ENCODE measurements at places on chromosomes 12 and 14. TPM values are rescaled to one million over a fixed set of nuclear protein-coding genes. Genes with fewer than 3 reads are reported as not detected.

Gene PRR4
- 2.2 TPM for total RNA-seq

- no peak for DNase-seq
Measured at GRCh38 chr12:49930515-49931288, 19.8 kb upstream of the AQP2 start.

- DNase-seq, result no peak
Measured at GRCh38 chr12:108884116-108885012, 4.5 kb downstream of the DAO start.

- DNase-seq, result peak; percentile 24
Measured at GRCh38 chr12:43776498-43776897, 17.7 kb downstream of the IRAK4 start.

DNA sequence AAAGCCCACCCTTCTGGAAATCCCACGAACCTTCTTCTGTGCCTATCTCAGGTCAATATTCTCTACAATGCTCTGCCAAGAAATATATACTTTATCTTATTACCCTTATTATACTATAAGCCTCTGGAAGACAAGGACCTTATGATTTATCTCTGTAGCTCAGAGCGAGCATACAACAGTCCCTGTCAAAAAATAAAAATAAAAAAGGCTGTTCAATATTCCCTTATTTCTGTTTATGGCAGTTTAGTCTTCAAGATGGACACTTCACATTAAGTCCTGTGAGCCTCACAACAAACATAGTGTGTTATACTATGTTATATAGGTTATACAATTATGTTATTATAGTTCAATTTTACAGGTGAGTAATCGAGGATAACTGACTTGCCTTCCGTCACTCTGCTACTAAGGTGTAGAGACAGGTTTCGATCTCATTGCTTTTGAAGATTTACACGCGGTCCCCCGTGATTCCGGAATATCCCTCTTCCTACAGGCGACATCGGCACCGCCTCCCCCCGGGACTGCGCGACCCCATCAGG lies 562 bp downstream of the EAPP start:
- DNase-seq, result no peak

Gene GALNT16
- total RNA-seq, result 4.1 TPM

GRCh38 chr14:99216191-99216590 lies 55.8 kb downstream of the BCL11B start:
- DNase-seq, result no peak

GRCh38 chr14:71355324-71356201 lies 448.3 kb downstream of the PCNX1 start:
- DNase-seq, result peak; percentile 81

Gene CMTM5
- total RNA-seq, result 0.55 TPM

- DNase-seq, result peak; percentile 24
Measured at GRCh38 chr14:95519699-95520098, 3.2 kb upstream of the SYNE3 start.

DNA sequence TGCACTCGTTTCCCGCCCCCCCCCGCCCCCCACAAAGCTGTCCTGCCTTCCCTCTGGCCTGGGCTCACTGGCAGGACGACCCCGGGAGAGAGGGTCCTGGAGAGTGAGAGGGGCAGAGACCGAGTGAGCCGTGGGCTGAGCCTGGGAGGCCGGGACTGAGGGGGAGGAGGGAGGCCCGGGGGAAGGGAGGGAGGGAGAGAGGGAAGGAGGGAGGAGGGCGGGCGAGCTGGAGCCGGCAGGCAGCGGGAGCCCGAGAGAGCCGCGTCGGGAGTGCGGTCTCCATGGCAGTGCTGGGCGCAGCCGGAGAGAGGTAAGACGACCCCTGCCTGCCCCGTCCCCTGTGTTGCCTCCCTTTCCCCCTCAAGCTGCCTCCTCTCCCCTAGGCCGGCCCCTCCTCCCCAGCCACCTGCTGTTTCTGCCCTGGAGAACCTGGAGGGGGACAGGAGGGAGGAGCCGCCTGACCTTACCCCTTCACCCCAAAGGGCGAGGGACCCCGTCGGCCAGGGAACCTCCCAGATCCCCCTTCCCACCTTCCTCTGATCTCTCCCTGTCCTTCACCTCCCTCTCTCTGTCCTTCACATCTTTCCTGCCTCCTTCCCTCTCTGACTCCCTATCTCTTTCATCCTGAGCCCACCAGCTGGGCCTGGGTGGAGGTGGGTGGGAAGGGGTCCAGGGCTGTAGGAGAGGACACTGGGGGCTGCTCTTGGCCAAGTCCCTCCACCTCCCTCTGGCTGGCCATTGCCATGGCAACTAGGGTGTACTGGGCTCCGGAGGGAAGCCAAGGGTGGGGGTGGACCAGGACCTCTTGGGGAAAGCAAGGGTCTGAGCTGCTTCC lies at the start of gene GPR162:
Gene GPR162 (plus strand): TSS at position 231 of the 835 bp plus-strand sequence. CDS start 2,078 bp downstream, outside the sequence.
- peak; percentile 89 for DNase-seq

DNA sequence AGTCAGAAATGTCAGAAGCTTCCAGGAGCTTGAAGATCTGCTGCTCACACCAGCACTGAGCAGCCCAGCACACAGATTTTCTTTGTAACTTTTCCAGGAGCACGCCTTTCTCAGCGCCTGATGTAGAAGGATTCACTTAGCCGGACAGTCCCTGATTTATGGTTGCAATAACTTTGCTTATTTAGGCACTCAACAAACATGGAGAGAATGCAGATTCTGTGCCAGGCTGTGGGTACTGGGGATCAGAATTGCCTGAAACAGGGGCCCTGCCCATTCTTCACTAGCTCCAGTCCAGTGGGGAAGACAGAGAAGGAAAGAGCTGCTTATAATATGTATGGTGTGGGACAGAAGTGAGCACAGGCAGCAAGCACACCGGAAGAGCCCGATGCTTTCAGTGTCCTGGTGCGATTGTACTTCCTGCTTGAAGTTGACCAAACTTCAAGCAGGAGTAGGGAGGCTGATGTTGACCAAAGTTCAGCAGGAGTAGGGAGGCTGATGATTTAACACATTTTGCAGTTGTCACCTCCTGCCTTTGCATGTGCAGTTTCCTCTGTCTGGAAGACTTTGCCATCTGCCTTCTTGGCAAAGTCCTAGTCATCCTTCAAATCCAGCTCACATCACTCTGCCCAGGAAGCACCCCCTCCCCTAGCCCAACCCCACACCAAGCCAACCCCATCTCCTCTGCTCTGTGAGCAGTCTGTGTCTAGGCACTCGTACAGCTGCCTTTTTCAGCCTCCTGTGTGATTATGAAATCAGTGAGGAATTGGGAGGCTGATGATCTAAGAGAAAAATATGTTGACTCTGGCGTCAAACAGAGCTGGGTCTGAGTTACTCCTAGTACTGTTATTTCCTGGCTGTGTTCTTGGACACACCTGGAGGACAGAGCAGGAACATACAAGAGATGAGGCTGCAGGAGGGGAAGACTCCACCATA lies 12.0 kb upstream of the PRIMA1 start:
- no peak for DNase-seq

GRCh38 chr12:54437243-54437642 lies 18.2 kb upstream of the ITGA5 start:
- no peak for DNase-seq

Gene PTPN6
- total RNA-seq, result 38.2 TPM

DNA sequence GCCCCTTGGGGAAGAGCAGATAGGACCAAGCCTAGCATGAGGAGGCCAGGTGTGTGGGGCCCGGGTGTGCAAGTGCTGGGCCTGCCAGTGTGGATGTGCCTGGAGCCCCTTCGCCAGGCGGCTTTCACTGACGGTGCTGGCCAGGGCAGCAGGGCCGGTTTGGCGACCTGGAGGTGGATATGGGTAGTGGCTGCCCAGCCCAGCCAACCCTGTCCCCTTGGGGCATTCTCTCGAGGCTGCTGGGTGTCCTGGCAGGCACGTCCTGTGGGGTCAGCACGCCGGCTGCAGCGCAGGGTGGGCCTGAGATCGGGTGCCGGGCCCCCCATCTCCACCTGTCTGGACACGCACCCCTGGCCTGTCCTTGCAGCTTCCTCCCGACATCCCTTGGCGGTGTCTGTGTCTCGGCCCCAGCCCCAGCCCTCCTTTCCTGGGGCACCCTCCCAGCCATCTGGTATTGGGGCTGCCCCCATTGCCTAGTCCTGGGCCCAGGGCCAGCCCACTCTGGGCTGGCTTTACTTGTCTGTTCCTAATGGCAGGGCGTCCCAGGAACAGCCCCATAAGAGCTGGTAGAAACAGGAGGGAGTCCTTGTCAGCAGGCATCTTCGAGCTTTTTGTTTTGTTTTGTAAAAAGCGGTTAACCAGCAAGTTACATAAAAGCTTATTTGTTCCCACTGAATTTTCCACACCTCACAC lies 7.2 kb upstream of the CRIP2 start:
- DNase-seq, result no peak

GRCh38 chr14:103118018-103118662 lies 5.1 kb upstream of the TNFAIP2 start:
- peak; percentile 80 for DNase-seq

- no peak for DNase-seq
Measured at GRCh38 chr14:101123618-101124510, 220.3 kb upstream of the RTL1 start.

- no peak for DNase-seq
Measured at GRCh38 chr12:88951860-88952561, 371.7 kb upstream of the KITLG start.

GRCh38 chr12:29012673-29013072 lies 136.4 kb upstream of the FAR2 start:
- no peak for DNase-seq

Gene SALL2
- 10.2 TPM for total RNA-seq

GRCh38 chr14:87566991-87567390 lies 426.0 kb downstream of the GALC start:
- no peak for DNase-seq

Gene TTC7B
- total RNA-seq, result 30.3 TPM

DNA sequence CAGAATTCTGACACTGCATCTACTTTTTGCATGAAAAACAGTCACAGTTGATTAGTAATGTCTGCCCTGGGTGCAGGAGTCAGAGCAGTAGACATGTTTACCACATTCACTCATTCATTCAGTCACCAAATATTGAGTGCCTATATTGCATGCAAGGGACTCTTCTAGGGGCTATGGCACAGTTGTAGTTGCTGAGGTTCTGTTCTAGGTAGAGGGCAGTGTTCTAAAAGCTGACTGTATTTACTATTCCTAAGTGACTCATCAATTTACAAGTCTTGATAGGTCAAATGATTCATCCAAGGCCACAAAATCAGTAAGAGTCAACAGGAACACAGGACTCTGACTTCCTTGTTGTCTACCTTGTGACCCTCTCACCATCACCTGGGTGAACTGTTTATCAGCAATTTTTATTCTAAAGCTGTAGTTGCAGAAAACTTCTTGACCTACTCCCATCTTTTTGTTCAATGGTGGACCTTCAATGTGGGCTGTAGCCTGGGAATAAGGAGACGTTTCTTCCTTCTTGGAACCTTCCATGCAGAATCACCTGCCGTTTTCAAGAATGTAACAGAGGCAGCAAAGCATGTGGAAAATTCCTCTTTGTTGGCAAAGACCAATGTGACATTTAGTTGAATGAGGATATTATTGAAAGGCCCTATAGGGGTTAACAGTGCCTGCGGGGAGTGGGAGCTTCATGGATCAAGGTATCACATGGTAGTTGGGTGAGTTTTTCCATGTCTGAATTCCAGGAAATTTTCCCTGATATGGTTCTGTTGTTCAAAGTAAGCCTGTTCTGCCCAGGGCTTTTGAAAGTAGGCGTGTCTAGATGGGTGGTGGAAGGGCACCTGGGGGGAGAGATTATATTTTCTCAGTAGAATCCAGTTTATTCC lies 223.2 kb downstream of the KTN1 start:
- no peak for DNase-seq

GRCh38 chr14:95340201-95340697 lies 20.5 kb upstream of the CLMN start:
- no peak for DNase-seq

Gene SYT1
- 3.2 TPM for total RNA-seq

DNA sequence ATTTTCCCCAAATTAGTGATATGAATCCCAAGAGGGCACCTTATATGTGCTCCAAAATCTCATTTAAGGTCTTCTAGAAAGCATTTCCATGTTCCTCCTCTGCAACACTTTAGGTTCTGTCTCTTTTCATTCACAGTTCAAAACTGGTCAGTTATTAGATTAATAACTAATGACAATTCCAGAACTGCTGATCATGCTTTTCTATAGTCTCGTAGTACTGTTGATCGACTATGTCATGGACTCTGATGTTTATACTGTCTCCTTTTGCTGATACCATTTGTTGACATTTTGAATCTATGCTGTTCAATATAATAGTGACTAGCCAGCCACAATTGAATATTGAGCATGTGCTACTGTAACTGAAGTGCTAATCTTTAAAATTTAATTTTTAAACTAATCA lies 728.3 kb downstream of the LRFN5 start:
- no peak for DNase-seq

Gene COCH
- 0.31 TPM for total RNA-seq

DNA sequence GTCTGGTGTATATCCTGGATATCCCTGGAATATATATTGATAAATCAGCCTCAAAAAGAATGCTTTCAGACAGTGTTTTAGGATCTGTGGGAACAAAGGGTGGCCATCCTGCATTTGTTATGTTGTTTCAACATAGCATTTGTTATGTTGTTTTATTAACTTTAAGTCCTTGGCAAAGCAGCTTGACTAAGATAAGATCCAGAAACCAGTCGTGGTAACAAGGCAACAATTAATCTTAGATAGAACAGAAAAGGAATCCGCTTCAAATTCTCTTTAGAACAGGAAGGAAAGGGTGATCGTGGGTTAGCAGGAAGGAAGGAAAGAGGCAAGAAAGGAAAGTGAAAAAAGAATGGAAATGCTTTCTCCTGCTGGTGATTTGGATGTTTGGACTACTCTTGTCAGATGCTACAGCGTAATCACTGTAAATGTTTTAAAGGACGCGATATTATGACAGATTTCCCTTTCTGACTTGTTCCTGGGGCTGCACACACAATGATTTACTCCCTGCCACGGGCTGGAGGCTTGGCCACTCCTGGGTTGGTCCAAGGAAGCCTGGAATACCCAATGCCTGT lies 443.3 kb downstream of the DPF3 start:
- peak; percentile 37 for DNase-seq
